Diencephalon (tissue), 1 donor: ENCODE measurements at places on chromosomes 5 and 9. TPM values are rescaled to one million over a fixed set of nuclear protein-coding genes. Genes with fewer than 3 reads are reported as not detected.

Gene ZNF483
- total RNA-seq, result 65.7 TPM

Gene TTLL11
- total RNA-seq, result 42.0 TPM

Gene ELOVL7
- 6.9 TPM for total RNA-seq

Gene PITX1
- total RNA-seq, result not detected

Gene ORM2
- not detected for total RNA-seq

Gene FXN
- 4.4 TPM for total RNA-seq

Gene CACNA1B
- total RNA-seq, result 39.9 TPM

Gene PTCH1
- 20.5 TPM for total RNA-seq

Gene PKD2L2
- 0.46 TPM for total RNA-seq

Gene C6
- total RNA-seq, result 1.6 TPM

Gene GBGT1
- 3.7 TPM for total RNA-seq

Gene PGM5
- total RNA-seq, result 3.2 TPM

Gene SECISBP2
- total RNA-seq, result 63.9 TPM

Gene RALGPS1
- total RNA-seq, result 72.9 TPM

Gene SLCO4C1
- total RNA-seq, result 0.92 TPM

Gene MRPS2
- 13.6 TPM for total RNA-seq

Gene LRRC19
- not detected for total RNA-seq

Gene ICE1
- total RNA-seq, result 43.1 TPM

Gene UHRF2
- 61.1 TPM for total RNA-seq

Gene CER1
- total RNA-seq, result 0.69 TPM

Gene ARHGAP26
- total RNA-seq, result 40.4 TPM

Gene PDLIM4
- 6.2 TPM for total RNA-seq

Gene ENTPD8
- total RNA-seq, result not detected

Gene MRPL50
- total RNA-seq, result 45.7 TPM

Gene NUTM2G
- not detected for total RNA-seq

Gene ARRDC1
- 17.3 TPM for total RNA-seq

Gene SLC44A1
- 44.5 TPM for total RNA-seq

Gene KIF24
- 3.2 TPM for total RNA-seq

Gene MYOZ3
- total RNA-seq, result 6.7 TPM

Gene ZBTB26
- total RNA-seq, result 10.4 TPM
